Activated CD4-positive, alpha-beta T cell treated with anti-CD3 and anti-CD28 coated beads for 36 hours (primary cell): ENCODE measurements at places on chromosomes 1 and 21.

GRCh38 chr1:113226148-113226547, 153.2 kb downstream of the LRIG2 start:
- DNase-seq: peak; percentile 48

DNA sequence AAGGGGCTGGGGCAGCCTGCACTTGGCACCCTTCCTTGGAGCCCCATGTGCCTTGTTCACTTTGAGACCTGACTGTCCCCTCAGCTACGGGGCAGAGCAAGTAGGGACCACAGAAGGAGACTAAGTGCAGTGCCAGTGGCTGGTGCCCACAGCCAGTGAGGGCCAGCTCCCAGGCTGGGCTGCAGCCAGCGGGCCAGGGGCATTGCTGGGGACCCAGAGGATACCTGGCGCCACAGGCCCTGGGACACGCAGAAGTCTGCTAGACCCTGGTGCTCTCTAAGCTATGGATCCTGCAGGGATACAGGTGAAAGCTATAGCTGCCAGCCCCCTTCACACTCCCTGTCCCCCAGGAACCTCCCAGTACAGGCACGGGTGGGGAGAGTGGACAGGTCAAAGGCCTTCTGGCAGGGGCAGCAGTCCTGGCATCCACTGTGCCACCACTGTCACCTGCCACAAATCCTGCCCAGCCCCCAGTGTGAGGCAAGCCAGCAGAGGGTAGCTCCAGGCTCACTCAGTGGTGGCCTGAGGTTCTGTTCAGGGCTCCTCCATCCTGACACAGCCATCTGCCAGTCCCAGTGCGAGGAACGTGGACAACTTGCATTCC, 1.3 kb downstream of the CLCNKA start:
- no peak for DNase-seq

GRCh38 chr1:162009501-162010174, 14.0 kb downstream of the OLFML2B start:
- no peak for DNase-seq

- no peak for DNase-seq
These were observed 268.9 kb downstream of the TGFB2 start for GRCh38 chr1:218614031-218614430.

GRCh38 chr1:231106347-231106746, 55.5 kb upstream of the TRIM67 start:
- DNase-seq: no peak

DNA sequence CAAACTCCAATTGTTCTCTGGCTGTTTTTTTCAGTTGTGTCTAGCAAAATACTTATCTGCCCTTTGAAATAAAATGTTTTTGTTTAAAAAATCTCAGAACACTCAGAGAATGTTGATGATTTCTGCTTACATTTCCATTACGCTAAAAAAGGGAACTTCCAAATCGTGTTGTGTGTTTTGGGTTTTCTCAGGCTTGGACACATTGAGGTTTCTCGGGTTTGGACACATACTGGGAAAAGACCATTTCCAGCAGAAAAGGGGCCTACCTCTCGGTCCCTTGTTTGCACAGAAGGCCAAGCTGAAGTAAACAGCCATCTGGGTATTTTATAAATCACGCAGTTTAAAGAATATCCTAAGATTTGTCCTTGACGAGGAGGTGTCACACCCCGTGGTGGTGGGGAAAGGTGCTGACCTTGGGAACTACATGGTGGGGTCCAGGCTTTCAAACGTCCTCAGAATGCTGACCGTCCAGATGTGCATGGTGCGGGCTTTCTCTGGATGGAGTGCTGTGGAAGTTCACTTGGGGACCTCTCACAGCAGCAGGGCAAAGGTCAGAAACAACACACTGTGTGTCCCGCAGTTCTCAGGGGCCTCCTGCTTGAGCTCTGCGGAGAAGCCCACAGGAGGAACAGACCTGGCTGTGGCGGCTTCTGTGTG, 67.8 kb downstream of the SLC37A1 start:
- DNase-seq: peak; percentile 1

DNA sequence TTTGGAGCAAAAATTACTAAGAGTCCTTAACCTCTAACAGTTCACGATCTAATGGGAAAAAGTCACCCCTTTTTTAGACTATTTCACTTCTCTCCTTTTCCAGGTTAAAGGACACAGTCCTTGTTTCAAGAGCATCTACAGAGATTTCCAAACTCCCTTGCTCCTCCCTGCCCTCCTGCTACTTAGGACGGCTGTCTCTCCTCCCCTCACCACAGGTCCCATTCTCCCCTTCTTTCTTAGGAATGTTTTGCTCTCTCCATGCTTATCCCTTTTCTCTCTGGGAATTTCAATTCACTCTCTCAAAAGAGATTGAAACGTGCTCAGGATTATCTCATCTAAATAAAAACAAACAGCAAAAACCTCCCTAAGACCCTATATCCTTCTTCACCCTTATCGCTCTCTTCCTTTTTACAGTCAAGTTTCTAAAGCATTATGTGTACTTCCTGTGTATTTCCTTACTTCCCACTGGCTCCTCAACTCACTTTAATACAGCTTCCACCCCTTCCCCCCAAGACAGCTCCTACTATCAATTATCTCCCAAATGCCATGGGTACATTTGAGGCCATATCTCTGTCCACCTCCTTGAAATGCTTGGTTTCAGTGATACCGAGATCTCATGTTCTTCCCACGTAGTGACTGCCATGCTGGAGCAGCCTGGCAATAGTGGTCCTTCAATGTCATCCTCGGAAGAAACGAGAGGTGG, 43.2 kb upstream of the ZNF281 start:
- no peak for DNase-seq

GRCh38 chr1:82321794-82322193, 521.1 kb downstream of the ADGRL2 start:
- DNase-seq: no peak

DNA sequence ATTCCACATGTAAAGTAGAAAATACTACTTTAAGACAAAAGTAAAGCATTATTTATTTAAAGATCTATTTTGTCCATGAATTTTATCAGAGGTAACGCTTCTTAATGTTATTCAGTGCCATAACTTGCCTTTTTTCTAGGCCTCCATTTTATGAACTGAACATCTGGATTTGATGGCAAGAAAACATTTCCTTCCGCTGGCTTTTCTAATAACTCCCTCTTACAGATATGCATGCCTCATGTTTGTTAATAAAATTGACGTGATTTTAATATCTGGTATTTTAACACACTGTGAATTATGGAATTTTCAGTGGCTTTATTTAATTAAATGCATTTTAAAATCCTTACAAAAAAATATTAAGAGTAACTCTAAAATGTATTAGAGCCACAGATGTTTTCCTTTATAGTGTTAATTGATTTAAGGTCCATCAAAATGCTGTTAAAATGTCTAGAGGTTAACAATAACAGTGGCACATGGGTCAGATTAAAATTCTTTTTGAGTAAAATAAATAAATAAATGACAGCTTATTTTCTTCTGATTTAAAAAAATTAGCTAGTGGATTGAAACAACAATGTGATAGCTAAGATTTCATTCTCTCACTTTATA, 15.1 kb downstream of the PTPRC start:
- DNase-seq: no peak

DNA sequence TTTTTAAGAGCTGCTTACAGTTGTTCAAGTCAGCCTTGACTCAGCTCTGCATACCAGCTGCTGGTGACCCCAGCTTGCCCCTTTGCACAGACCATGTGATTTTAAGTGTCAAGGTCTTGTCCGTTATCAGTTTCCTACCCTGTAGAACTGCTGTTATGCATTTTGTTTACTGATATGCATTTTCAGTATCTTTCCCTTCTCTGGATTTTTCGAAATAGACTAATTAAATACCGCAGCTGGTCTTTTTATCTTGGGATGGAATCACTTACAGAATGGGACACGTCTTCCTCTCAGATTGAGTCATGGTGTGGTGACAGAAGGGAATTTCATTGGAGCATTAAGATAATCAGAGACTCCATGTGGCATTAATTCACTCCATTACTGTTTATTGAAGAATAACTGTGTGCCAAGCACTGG, 145.6 kb downstream of the FMN2 start:
- no peak for DNase-seq
